ENCODE measurements at places on chromosomes 4 and X. TPM values are rescaled to one million over a fixed set of nuclear protein-coding genes. Genes with fewer than 3 reads are reported as not detected.

DNA sequence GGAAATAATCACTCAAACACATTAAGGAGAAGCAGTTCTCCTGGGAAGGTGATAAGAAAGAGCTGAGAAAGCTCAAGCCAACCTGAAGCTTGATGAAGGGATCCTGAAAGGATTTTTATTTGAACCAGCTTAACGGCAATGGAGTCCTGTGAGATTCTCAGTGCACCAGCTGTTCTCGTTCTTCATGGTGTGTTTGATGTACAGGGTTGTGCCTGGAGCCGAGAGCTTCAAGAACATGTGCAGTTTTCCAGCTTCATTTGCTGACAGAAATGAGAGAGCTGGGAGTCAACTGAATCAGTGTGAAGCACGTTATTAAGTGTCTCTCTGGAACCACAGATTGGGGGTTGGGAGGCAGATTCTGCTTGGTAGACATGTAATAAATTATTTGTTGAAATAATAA lies 115.7 kb downstream of the ANKRD50 start:
- no peaks in the 10 kb centered on the region for H3K4me1 ChIP-seq
- H3K27ac ChIP-seq, result no peak overlapping the region
- no peaks in the 10 kb centered on the region for H3K36me3 ChIP-seq
- DNase-seq, result no peak
- no peaks in the 10 kb centered on the region for H3K27me3 ChIP-seq

AKAP4 gene
- total RNA-seq, result not detected

GPR82 gene
- total RNA-seq, result 1.1 TPM

- no peaks in the 10 kb centered on the region for H3K4me1 ChIP-seq
- no peaks in the 10 kb centered on the region for H3K27me3 ChIP-seq
- H3K4me3 ChIP-seq, result no peak overlapping the region
- no peaks in the 10 kb centered on the region for H3K36me3 ChIP-seq
These were observed 273.6 kb downstream of the TRAM1L1 start for GRCh38 chr4:116811730-116812129.

USP46 gene
- total RNA-seq, result 9.1 TPM

PNMA5 gene
- 0.17 TPM for total RNA-seq

DNA sequence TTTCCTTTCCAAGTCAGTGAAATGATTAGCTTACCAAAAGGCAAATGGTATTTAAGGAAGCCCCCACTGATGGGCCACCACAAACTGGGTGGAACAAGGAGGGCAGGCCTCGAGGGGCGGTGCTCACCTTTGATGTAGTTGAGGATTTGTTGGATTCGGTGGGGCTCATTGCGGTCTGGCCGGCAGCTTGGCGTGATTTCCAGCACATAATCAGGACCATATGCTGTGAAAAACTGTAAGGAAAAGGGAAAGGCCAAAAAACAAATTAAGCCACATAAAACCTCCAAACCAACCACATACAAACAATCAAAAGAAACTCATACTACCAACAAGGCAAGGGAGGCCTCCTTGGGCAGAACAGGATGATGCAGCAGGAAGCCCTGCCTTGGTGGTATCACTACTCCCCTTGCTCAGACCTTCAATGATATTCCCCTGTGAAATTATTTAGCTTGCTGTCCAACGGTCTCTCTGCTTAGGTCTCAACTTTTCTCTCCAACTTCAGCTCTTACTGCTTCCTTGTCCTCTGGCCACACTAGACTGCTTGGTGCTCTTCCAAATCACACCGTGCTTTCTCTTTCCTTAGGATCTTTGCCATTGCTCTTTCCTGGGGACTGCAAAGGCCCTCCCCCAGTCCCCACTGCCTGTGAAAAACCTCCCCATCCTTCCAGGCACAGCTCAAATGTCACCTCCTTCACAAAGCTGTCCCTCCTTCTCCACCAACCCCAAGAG lies 46.1 kb upstream of the CITED1 start:
- H3K36me3 ChIP-seq, result peaks cover 3% of the 10 kb centered on the region
- H3K27me3 ChIP-seq, result no peaks in the 10 kb centered on the region
- no peak overlapping the region for H3K27ac ChIP-seq
- DNase-seq, result no peak

FAM13A gene
- total RNA-seq, result 10.5 TPM

GRCh38 chr4:106707776-106708463 lies 328.2 kb downstream of the DKK2 start:
- no peaks in the 10 kb centered on the region for H3K27me3 ChIP-seq
- H3K36me3 ChIP-seq, result no peaks in the 10 kb centered on the region
- no peak overlapping the region for H3K27ac ChIP-seq
- H3K4me3 ChIP-seq, result no peak overlapping the region

- no peaks in the 10 kb centered on the region for H3K36me3 ChIP-seq
- DNase-seq, result no peak
- H3K4me3 ChIP-seq, result no peak overlapping the region
- H3K4me1 ChIP-seq, result no peaks in the 10 kb centered on the region
- no peaks in the 10 kb centered on the region for H3K27me3 ChIP-seq
These were observed 408.7 kb upstream of the FAM241A start for GRCh38 chr4:111736516-111736915.
